ENCODE measurements at places on chromosomes 7 and 10.

GRCh38 chr7:50276483-50276882 lies 28.0 kb upstream of the IKZF1 start:
- no peak for DNase-seq

GRCh38 chr10:105195831-105196230 lies 554.7 kb downstream of the SORCS3 start:
- DNase-seq: no peak

DNA sequence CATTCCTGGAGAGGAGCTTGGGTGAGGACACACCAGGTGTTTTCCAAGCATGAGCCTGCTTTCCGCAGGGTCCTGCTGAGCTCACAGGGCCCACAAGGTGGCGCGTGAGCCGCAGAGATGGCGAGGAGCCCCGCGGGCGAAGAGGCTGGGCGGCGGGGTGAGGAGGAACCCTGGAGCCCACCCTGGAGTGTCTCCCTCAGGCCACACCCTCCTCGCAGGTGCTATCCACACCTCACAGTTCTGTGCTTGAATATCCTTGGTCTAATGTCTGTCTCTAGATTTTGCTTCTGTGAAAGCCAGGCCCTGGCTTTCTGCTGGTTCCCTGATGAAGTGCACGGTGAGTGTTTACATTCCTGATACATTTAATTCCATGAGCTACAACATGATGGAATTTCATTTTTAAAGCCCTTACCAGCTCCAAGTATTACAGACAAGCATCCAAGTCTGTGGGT lies 433.6 kb downstream of the ACTR3B start:
- DNase-seq: no peak

GRCh38 chr10:80173466-80173865 lies 31.9 kb downstream of the ANXA11 start:
- DNase-seq: no peak

DNA sequence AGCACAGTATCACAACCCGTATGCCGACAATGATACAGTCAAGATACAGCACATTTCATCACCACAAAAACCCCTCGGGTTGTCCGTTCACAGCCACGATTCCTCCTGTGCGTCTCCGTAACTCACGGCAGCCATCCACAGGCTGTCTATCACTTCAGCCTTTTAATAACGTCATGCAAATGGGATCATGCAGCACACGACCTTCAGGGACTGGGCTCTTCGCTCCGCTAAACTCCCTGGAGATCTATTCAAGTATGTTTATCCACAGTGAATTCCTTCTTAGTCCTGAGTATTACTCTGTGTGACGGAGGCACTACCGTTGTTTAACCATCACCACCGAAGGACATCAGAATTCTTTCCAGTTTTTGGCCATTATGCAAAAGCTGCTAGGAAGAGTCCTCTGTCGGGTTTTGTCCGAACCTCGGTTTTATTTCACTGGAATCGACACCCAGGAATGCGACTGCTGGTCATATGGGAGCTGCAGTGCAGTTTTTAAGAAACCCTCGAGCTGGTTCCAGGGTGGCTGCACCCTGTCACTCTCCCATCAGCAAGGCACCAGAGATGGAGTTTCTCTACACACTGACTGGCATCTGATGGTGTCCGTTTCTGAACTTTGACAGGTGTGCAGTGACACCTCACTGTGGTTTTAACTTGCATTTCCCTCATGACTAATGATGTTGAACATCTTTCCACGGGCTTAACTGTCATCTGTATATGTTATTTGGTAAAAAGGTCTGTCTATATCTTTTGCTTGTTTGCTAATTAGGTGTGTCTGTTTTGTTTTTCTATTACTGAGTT lies 193.6 kb downstream of the MAD1L1 start:
- no peak for DNase-seq

DNA sequence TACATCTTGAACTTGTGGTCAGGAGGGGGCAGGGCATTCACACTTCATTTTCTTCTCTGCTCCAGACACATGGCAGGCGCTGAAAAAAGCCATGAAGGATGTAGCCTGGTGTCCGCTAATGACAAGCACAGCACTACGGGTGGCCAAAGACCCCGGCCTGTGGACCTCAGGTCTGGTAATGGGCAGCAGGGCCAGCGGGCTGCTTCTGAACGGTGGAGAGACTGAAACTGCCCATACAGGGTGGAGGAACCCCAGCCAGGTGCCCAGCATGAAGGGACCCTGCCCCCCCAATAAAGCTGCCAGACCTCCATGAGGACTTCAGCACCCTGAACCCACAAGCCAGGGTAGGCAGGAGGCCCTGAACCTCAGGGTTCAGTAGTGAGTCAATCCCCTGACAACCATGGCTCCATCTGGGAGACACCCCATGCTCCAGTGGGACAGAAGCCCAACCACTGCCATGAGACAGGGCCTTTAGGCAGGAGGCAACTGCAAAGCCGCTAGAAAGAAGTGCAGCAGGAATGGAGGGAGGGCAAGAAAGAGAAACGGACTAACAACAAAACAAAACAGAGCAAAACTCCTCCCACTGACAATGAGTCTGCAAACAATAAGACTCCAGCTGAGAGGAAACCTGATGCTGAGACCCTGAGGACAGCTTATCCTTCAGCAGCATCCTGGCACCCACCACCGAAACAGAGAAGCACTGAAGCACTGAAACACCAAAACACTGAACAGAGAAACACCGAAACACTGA lies 140.2 kb upstream of the PPP2R2D start:
- DNase-seq: no peak

DNA sequence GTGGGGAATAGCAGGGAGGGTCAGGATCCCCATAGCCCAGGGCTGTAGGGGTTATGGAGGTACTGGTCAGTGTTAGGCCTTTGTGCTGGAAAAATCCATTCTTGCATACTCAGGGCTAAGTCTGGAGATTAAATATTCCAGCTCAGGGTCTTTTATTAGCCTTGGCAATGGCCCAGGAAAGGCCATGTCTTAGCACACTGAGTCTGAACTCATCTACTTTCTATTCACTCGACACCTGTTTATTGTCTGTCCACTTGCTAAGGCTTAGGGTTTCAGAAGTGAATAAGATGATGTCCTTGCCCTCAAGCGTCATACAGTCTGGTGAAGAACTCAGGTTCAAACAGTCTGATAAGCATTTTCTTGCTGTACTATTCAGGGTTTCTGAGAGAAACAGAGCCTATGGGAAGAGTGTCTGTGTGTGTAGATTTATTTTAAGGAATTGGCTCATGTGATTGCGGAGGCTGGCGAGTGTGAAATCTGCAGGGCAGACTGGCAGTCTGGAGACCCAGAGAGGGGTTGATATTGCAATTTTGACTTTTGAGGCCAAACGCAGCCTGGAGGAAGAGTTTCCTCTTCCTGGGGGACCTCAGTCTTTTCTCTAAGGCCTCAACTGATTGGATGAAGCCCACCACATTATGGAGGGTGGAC lies 135.8 kb downstream of the RAMP3 start:
- no peak for DNase-seq

GRCh38 chr7:91066627-91067026 lies 197.6 kb upstream of the FZD1 start:
- DNase-seq: no peak

DNA sequence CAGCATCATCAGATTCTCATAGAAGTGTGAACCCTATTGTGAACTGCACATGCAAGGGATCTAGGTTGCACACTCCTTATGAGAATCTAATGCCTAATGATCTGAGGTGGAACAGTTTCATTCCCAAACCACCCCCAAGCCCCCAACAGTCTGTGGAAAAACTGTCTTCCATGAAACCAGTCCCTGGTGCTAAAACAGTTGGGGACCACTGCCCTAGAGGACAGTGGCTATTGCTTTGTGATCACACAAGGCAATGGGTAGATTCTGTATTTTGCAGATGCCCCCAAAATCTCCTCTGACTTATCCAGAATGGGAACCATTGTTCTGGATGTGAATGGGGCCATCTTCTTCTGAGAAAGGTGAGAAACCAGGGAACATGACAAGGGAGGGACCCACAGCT lies 31.1 kb upstream of the HPS1 start:
- DNase-seq: no peak

GRCh38 chr7:23938937-23939552 lies 229.0 kb downstream of the STK31 start:
- DNase-seq: no peak

- no peak for DNase-seq
These were observed 49.8 kb downstream of the ELFN1 start for GRCh38 chr7:1719913-1720312.
